ENCODE measurements at places on chromosomes 12 and 14.

- DNase-seq: no peak
Measured at GRCh38 chr12:128021561-128021960, 245.4 kb upstream of the TMEM132C start.

GRCh38 chr14:21202463-21203358 is 46.8 kb upstream of the OR5AU1 start:
- DNase-seq: no peak

GRCh38 chr14:69547701-69548348 is 26.8 kb downstream of the CCDC177 start:
- no peak for DNase-seq

GRCh38 chr12:116299665-116300328 is 22.3 kb upstream of the MED13L start:
- no peak for DNase-seq

DNA sequence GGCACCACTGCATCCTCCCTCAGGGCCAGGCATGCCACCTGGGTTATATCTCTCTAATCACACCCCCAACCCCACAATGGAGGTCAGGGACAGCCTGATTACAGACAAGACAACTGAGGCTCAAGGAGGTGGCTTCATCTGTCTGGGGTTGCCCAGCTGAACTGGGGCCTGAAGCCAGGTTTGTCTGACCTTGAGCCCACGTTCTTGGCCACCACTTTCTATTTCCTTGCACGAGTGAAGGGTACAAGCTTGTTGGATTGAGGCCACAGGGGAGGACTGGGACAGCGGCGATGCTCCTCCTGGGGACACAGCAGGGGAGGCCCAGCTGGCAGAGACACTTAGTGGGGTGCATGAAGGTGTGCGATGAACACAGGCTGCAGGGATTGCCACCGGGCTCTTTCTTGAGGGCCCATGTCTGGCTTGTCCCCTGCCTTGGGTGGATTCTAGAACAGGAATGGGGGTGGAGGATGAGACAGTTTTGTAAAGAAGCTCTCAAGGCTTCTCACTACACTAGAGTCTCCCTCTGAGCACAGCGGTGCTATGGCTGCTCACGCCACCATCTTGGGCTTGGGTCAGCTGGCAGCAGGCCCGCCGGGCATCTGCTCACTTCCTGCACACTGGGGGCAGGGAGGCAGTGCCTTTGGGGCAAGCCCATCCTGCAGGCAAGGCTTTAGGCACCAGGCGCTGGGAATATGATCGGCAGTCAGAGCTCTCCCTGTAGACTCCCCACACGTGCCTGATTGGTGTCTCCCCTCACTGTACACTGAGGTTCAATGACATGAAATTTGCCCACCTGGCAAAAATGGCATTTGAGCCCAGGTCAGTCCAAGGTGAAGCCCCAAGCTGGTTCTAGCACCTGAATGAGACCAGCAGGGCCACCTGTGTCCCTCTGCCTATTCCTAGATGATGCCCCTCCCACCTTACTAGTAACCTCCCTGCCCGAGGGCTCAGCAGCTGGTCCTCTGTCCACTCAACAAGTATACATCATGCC is 16.0 kb downstream of the RITA1 start:
- no peak for DNase-seq

DNA sequence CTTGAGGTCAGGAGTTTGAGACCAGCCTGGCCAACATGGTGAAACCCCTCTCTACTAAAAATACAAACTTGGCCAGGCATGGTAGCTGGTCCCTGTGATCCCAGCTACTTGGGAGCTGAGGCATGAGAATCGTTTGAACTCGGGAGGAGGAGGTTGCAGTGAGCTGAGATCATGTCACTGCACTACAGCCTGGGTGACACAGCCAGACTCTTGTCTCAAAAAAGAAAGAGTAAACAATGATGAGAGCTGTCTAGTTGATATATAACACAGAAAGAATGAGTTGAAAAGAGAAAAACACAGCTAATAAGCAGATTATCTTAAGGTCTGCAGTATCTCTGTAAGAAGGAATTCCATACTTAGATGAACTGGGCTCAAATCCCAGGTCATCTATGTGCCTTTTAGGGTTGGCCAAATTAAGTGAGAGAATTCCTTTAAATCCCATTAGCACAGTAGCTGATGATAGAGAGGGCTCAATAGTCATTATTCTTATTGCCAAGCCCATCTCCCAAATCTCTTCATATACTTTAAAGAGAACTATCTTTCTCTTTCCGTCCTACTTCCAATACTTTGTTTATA is 31.1 kb upstream of the STRAP start:
- no peak for DNase-seq

GRCh38 chr14:69695322-69696203 is 71.4 kb upstream of the SRSF5 start:
- no peak for DNase-seq

DNA sequence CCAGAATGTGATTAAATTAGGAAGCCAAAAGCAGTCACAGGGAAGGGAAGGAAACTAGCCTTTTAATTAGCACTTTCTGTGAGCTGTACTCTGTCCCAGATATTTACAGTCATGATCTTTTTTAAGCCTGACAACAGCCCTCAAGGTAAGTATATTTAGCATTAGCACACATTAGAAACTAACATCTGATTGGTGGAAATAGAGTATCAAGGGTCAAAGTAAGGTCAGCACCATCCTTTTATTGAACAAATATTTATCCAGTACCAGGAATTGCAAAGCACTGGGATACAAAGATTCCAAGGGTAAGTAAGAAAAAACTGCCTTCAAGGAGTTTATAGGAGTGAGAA is 28.2 kb downstream of the RPGRIP1 start:
- DNase-seq: no peak

GRCh38 chr14:73467800-73468199 is 9.5 kb upstream of the NUMB start:
- DNase-seq: peak; percentile 19

GRCh38 chr12:109020146-109020795 is 597 bp downstream of the SVOP start:
- no peak for DNase-seq

DNA sequence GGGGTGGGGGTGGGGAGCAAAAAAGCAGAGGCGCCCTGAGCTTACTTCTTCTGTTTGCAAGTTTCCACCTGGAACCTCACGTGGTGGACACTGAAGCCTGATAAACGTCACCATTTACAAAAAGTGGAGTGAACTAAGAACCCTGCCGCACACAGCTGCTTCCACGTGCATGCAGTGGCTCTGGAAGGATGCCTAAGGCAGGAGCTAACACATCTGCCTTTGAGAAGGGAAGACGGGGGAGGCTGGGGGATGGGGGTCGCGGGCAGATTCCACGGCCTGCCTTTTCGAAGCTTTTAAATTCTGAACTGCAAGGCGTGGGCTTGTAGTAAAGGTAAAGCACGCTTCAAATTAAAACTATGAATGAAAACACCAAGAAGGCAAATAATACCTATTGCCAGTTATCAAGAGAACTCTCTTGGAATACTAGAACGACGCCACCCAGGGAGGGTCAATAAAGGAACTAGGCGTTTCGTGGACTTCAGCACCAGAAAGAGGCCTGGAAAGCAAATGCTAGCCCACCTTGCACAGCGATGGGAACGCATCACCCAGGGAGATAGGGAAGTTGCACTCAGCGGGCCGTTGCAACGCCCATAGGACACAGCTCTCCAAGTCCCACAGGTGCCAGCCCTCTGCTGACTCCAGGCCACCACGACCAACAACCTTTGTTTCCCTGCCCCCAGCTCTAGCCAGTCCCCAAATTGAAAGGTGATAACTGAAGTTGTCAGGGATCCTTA is 61.8 kb downstream of the TESC start:
- DNase-seq: no peak

DNA sequence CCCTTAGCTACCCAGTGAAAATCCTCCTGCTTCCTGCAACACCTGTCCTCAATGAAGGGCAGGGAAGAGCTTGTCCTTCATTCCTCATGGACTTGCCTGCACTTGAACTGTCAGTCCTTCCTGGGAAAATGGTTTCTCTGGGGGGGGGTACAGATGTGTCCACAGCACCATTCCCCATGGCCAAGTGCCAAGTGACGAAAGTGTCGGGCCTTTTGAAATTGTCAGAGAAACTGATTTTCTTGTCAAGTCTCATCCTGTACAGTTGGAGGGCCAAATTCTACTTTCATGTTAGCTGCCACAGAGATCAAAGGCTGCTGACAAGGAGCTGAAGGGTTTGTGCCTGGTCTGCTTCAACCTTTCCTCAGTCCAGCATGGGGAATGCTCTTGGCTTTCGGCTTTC is 179.5 kb upstream of the PARP11 start:
- DNase-seq: no peak

DNA sequence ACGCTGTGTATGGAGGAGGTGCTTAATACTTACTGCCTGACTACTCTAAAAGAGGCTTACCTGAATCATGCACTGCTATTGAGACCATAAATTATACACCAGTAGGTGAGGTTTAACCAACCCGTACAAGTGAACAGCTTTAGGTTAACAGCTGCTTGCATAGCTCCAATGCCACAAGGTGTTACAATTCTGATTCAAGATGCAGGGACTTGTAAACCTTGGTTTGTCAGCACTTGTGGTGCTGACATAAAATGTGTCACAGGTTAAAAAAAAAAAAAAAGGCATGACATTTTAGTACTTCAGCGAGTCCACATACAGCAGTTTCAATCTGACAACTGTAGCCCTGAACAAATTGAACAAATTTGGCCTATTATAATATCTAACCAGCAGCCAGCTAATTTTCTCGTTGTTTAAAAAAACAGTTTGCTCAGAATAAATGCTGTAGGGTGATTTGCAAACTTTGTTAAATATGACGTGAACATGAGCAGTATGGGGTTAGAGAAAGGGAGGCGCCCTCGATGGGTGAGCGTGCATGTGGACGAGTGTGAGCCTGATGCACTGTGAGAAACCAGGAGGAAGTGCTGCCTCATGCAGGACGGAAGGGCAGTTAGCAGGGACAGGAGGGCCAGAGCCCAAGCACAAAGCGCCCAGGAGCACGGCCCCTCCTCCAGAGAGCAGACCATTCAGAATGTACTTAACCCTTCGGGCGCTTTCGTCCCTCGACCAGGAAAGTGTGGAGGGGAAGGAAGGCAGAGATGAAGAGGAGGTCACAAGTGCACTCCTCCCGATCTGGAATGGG is 44.7 kb downstream of the TCHP start:
- no peak for DNase-seq

DNA sequence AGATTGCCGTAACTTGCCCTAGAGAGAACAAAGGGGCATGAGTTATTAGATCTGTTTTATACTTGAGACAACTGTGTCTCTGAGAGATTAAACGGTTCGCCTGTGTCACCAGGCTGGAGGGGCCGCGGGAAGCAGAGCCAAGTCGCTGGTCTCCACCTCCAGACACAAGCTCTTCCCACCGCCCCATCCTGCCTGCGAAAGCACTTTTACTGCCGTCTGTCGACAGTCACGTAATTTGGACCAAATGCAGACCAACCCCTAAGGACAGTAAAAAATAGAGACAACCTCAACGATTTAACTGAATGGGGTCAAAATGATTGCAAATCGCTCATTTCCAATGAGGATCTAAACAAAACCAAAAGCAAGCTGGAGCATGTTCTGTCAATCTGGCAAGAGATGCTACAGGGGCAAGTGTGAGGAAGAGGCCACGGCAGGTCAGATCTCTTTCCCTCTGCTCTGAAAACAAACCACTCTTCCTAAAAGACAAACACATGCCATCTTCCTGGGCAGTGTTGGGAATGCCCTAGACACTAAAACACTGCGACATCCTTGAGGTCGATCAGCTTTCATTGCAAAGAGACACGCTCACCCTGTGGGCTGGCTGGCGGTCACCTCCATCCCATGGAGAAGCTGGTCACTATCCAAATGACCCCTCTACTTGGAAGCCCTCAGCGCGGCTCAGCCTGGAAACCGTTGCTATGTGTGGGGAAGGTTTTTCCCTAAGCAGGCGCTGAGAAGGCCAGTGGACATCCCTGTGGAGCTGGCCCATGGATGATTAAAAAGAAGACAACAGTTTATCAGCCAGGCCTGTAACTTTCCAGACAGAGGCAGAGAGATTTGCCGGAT is 17.1 kb downstream of the GSC start:
- DNase-seq: no peak

DNA sequence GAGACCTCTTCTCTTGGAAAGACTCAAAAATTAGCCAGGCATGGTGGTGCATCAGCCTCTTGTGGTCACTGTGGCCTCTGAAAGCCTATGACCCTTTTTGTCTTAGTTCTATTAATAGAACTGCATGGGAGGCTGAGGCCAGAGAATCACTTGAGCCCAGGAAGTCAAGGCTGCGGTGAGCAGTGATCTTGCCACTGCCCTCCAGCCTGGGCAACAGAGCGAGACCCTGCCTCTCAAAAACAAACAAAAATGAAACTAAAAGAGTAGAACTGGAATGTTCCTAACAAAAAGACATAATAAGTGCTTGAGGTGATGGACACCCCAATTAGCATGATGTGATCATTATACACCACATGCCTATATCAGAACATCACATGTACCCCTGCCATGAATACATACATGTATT is 197.0 kb upstream of the EEA1 start:
- no peak for DNase-seq

DNA sequence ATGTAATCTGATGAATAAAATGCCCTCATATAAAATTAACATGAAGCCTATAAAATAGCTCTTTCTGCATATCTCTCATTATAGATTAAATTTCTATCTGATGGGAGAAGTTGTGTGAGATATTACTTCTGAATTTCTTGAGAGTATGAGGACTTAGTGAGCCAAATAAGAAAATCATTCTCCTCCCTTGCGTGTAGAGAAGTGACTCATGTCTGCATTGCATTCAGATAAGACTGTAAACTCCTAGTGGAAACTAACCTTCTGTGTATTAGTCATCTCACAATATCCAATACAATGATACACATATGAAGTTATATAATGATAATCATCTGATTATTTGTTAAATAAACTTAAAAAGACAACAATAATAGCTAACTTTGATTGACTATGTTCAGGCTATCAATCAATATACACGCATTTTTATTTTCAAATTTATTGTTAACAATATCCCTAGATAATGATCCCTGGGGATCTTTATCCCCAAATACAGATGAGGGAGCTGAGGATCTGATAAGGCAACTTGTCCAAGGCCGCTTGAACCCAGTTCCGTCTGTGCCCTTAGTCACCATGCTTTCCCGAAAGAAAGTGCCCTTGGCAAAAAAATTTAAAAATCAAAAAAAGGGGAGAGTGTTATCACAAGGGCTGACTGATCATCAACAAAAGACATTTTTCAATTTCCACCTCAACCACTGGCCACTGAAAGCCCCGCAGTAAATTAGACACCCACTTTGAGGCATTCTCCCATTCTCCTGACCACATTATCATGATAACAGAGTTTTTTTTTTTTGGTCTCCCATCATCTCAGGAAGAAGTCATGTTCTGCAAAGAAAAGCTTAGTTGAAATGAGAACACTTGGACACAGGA is 189.2 kb upstream of the RASSF8 start:
- DNase-seq: no peak

Measured in stimulated activated CD8-positive, alpha-beta memory T cell treated with anti-CD3 and anti-CD28 coated beads, Interleukin-7, amount 100 ng/mL, for 4 hours (primary cell).